CD4-positive, alpha-beta T cell treated with Interleukin-6 at 100 ng/mL for 8 hours (primary cell): ENCODE measurements at places on chromosomes 12 and 14.

GRCh38 chr12:106227641-106228319, 20.0 kb downstream of the CKAP4 start:
- DNase-seq: peak; percentile 68

- no peak for DNase-seq
Observed at GRCh38 chr14:35134329-35135123, 12.2 kb downstream of the PRORP start.

DNA sequence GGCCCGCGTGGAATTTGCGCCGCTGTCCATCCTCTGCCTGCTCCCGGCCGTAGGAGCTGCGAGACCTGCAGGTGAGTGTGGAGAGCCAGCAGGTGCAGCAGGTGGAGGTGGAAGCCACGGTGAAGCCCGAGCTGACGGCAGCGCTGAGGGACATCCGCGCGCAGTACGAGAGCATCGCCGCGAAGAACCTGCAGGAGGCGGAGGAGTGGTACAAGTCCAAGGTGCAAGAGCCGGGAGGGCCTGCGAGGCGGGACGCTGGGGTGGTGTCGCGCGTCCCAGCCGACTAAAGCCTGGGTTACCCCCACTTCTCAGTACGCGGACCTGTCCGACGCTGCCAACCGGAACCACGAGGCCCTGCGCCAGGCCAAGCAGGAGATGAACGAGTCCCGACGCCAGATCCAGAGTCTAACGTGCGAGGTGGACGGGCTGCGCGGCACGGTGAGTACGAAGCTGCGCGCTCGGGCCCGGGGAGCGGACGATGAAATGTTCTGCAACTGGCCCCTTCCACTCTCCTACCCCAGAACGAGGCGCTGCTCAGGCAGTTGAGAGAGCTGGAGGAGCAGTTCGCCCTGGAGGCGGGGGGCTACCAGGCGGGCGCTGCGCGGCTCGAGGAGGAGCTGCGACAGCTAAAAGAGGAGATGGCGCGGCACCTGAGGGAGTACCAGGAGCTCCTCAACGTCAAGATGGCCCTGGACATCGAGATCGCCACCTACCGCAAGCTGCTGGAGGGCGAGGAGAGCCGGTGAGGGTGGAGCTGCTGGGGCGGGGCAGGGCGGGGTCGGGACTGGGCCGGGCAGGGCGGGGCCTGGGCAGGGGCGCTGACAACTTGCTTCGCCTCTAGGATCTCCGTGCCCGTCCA, 2.1 kb downstream of the PRPH start:
- DNase-seq: peak; percentile 11

GRCh38 chr12:131592972-131593371, 117.9 kb upstream of the SFSWAP start:
- DNase-seq: peak; percentile 19
